ENCODE measurements at places on chromosomes 3 and 15.

DNA sequence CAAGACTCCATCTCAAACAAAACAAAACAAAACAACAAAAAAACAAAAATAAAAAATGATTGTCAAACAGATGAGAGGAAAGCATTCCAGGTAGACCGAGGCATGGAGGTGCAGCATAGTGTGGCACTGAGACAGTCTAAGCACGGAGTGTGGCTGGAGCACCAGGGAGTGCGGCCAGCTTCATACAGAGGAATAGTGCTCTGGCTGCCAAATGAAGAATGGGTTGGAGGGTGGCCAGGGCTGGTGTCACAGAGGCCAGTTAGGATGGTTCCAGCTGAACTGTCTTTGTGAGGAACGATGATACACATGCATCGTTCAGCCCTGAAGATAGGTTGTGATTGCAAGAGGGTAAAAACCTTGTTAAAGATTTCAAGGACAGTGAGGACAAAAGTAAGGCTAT is 28.3 kb downstream of the MITF start:
- no peak for DNase-seq

- no peak for DNase-seq
These were observed 12.1 kb downstream of the FNDC3B start for GRCh38 chr3:172051310-172051956.

DNA sequence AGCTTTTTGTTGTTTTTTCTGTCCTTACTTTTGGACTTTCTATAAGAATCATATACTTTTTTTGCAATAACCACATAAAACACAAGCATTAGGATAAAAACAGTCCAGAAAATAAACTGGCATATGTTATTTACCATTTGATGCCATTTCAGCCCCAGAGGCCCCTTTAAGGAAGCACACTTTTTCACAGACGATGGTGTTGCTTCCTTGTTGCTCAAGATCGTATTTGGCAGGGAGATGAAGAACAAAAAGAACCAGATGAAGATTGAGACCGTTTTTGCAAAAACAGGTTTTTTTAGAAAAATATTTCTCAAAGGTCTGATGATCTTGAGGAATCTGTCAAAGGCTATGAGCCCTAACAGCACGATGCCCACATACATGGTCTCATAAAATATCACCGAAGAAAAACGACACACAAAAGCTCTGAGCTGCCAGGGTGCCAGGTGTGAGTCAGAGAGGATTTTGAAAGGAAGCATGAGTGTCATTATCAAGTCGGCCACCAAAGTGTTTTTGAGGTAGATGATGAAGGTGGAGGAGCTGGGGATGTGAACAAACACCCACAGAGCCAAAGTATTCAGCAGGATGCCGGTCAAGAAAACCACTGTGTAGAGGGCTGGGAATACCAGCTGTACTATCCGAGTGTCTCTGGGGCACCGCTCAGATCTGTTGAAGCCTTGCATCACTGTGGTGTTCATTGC is 902 bp downstream of the P2RY13 start:
- no peak for DNase-seq

- no peak for DNase-seq
These were observed 27.0 kb downstream of the GPR156 start for GRCh38 chr3:120258009-120258408.

- DNase-seq = no peak
These were observed 82.3 kb upstream of the MLF1 start for GRCh38 chr3:158488670-158489069.

DNA sequence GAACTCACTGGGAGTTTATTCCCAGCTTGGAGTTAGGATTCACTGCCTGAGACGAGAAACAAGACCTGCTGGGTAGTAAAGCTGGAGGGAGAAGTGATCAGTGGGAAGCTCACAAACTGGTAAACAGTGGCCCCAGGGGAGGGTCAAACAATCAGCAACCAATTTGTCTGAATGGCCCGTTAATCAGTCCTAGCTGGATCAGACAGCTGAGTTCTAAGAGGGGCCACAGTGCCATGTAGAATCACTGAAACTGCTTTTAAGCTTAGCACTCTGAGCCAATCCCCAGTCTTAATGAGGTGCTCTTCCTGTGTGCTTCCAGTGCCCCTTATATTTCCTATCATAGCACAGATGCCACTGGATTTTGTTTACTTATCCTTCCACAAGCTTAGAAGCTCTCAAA is 591.7 kb downstream of the RSL24D1 start:
- DNase-seq = no peak

DNA sequence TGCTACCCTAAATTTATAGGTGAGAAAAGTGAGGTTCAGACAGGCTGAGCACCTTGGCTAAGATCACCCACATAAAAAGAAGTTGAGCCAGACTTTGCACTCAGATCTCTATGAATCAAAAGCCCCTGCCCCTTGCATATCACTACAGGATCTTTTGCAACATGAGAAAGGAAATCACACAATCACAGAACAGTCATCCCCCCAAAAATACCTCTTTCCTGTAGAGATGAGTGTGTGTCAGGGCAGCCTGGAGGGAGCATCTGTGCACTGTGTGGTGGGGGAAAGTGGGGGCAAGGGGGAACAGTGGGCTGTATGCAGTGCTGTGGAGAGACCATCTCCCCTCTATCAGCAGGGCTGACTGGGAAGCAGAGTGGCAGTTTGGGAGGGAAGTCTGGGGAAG is 46.6 kb downstream of the EPHB3 start:
- DNase-seq = no peak

GRCh38 chr3:138344754-138345153 is 3.6 kb upstream of the MRAS start:
- no peak for DNase-seq

GRCh38 chr3:154971771-154972326 is 108.3 kb upstream of the MME start:
- DNase-seq = no peak

GRCh38 chr3:32026593-32026992 is 45.0 kb downstream of the ZNF860 start:
- DNase-seq = no peak

- no peak for DNase-seq
These were observed 495.2 kb upstream of the EPHA6 start for GRCh38 chr3:96319166-96319565.

GRCh38 chr15:82810890-82811426 is 1.5 kb downstream of the WHAMM start:
- DNase-seq = no peak

GRCh38 chr3:44984335-44984734 is 8.3 kb downstream of the EXOSC7 start:
- DNase-seq = no peak

DNA sequence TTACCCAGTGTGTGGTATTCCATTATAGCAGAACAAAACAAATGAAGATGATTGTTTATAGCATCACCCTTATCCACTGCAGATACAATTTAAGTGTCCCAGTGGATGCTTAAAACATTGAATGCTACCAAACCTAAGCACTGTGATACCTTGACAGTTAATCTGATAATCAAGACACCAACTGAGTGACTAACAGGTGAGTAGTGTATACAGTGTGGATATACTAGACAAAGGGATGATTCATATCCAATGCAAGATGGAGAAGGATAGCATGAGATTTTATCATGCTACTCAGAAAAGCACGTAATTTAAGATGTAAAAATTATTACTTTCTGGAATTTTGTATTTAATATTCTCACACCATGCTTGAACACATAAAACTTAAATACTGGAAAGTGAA is 1449.0 kb downstream of the OTOL1 start:
- no peak for DNase-seq

- DNase-seq = no peak
These were observed 1.0 kb downstream of the ONECUT1 start for GRCh38 chr15:52789008-52789600.

DNA sequence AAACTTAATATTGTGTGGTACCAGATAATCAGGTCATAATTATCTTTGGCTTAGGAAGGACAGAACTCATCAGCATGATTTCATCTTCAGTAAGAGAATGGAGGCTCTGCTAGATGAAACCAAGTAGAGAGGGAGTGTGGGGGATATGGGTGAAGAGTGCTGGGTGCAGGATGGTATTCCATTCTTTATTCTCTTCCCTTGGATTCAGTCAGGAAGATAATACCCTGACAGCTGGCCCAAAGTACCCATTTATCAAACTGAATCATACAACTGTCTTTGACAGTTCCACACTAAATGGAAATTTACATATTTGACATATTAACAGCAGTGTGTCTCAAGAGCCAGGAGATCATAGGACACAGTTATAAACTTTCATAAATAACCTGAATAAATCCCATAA is 44.7 kb downstream of the GOLIM4 start:
- no peak for DNase-seq

DNA sequence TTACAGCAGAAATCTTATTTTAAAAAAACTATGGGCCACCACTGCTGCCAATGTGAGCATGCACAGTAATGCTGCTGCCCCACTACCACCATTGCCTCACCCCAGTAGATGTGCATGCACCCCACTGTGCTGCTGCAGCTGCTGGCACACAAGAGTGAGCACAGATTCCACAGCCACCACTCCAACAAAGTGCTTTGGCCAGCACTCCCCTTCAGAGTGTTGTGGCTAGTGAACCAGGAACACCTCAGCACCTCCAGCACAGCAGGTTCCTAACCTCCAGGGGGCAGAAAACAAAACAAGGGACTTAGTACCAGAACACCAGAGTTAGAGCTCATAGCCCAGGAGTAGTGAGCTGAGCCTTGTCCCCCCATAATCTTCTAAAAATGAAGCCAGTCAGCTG is 629.6 kb downstream of the PYDC2 start:
- DNase-seq = no peak

- DNase-seq = no peak
These were observed 441.0 kb downstream of the TUSC7 start for GRCh38 chr3:117150628-117151027.

- DNase-seq = no peak
These were observed 64.1 kb downstream of the CFAP44 start for GRCh38 chr3:113377158-113377557.

DNA sequence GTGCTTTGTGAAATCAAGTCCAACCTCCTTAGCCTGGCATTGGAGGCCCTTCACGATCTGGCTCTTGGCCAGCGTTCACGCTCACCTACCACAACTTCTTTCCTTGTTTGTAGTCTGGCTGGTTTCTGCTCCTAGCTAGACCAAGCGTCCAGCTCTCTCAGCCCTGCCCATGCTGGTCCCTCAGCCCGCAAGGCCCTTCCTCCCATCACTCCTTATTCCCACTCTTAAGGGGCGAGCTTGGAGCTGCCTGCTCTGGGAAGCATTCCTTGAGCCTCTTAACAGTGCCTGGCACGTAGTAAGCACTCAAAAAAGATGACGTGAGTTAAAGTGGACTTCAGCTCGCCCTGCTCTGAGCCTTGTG is 8.7 kb downstream of the SLC6A6 start:
- DNase-seq = no peak

GRCh38 chr3:79973482-79973881 is 205.7 kb upstream of the ROBO1 start:
- no peak for DNase-seq

DNA sequence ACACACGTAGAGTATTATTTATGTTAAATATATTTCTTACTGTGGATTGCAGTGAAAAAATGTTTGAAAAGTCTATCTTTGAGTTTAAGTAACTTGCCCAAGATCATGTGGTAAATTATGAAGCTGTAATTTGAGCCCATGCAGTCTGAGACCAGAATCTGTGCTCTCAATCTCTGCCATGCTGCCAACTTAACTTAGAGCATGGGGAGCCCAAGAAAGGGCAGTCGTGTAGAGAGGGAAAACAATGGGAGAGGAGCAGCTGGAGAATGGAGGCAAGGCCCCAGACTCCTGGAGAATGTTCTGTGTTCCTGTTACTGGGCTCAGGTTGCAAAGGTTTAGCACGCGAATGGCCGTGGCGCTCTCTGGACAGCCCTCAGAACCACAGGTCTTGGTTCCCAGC is 311.6 kb upstream of the RASGRP1 start:
- no peak for DNase-seq

GRCh38 chr15:68987676-68988075 is 26.8 kb upstream of the NOX5 start:
- no peak for DNase-seq

DNA sequence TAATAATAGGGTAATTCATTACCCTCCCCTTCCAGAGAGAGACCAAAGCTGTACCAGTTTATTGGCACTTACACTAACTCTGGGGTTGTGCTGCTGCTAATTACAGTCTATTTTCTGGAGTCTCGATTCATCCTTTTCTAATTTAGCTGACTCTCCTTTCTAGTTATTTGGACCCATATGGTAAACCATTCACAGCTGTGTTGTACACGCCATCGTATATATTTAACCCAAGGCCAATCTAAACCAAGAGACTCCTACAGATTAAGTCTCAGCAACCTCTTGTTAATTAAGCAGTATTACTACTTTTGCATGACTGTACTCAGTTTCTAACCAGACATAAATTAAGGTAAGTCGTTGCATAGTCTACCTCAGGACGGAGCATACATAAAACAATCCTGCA is 22.5 kb downstream of the ANXA2 start:
- no peak for DNase-seq

Data from stimulated activated CD4-positive, alpha-beta T cell treated with anti-CD3 and anti-CD28 coated beads, Interleukin-1b, Interleukin-23, amount 100 ng/mL, for 1 hour (primary cell).